ENCODE measurements at places on chromosomes 7 and 10.

DNA sequence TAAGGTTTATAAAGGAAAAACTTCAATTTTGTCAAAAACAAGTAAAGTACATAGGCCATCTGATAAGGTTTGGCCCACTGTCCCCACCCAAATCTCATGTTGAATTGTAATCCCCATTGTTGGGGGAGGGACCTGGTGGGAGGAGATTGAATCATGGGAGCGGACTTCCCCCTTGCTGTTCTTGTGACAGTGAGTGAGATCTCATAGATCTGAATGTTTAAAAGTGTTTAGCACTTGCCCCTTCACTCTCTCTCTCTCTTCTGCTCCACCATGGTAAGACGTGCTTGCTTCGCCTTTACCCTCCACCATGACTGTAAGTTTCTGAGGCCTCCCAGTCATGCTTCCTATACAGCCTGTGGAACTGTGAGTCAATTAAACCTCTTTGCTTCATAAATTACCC lies 18.2 kb downstream of the MRPL32 start:
- DNase-seq = no peak

- DNase-seq = no peak
These were observed 125.7 kb downstream of the GFRA1 start for GRCh38 chr10:116147147-116147905.

- DNase-seq = no peak
These were observed 1.8 kb downstream of the HOXA10 start for GRCh38 chr7:27172315-27172774.

GRCh38 chr7:86951895-86952294 lies 107.6 kb downstream of the ELAPOR2 start:
- DNase-seq = no peak

DNA sequence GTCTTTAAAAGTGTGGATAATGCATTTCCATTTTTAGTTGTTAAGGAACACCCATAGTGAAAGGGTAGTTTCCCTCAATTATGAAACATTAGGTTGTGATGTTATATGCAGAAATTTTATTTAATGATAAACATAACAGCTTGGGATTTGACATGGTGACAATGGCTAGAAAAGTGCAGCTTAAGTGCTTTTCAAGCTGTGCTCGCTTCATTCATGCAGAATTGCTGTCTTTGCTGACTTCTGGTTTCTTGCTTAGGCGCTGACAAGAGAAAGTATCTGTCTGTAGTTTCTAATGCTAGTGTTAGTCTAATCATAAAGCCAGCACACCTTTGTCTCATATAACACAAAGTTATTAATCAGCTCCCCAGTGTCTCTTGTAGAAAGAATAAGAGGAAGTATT lies 170.0 kb downstream of the ARL5B start:
- no peak for DNase-seq

GRCh38 chr7:88597941-88598425 lies 161.5 kb upstream of the ZNF804B start:
- no peak for DNase-seq

- no peak for DNase-seq
These were observed 1.5 kb upstream of the NRP1 start for GRCh38 chr10:33335801-33336581.

- DNase-seq = no peak
These were observed 18.8 kb upstream of the CHST12 start for GRCh38 chr7:2384354-2385243.

DNA sequence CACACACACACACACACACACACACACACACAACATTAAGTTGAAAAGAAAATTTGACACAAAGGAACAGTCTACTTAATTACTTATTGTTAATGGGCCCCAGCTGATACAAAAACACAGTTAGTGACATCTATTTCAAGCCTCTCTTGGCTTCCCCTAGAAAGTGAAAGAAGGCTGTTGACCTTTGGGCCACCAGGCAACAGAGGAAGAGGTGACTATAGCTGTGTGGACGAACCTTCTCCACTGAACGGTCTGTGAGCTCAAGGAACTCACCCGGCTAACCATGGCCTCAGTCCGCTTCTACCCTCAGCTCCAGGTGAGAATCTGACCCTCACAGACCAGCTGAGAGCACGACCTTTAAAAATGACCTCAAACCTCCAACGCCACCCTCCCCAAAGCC lies 32.9 kb upstream of the CALN1 start:
- DNase-seq = no peak

GRCh38 chr10:87636313-87636915 lies 23.3 kb upstream of the PAPSS2 start:
- no peak for DNase-seq

- DNase-seq = no peak
These were observed 1.6 kb upstream of the CASD1 start for GRCh38 chr7:94507962-94508361.

Data from amniotic stem cell (primary cell).